ENCODE measurements at places on chromosomes 5 and 9.

DNA sequence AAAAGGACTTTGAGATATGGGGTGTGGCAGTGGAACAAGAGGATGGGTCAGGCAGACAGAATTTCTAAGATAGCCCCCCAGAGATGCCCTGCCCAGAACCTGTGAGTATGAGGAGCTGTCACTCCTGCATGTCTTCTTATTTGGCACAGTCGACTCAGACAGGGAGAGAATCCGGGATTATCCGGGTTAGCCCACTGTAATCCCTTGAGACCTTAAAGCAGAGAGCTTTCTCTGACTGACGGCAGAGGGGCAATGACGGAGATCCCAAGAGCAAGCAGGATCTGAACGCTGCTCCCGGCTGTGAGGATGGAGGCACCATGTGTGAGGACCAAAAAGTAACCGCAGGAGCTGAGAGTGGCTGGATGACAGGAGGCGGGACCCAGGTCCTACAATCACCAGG, 8.8 kb upstream of the NHP2 start:
- no peak for DNase-seq

DNA sequence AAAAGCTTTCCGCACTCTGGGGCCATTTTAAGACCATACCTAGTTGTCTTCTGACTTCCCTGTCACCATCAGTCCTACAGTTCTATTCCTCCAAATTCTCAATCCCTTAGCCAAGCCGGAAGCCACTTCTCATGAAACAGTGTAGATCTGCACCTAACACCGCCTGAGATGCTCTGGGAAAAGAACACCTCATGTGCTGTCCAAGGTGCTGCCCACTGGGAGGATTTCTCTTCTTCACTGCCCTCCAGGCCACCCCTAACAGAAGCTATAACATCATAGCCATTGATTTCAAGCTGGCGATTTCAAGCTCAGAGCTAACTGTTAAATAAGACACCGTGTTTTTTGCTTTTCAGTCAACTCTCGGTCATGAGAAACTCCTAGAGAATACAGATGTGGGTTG, 559.3 kb downstream of the CCDC171 start:
- DNase-seq: no peak

DNA sequence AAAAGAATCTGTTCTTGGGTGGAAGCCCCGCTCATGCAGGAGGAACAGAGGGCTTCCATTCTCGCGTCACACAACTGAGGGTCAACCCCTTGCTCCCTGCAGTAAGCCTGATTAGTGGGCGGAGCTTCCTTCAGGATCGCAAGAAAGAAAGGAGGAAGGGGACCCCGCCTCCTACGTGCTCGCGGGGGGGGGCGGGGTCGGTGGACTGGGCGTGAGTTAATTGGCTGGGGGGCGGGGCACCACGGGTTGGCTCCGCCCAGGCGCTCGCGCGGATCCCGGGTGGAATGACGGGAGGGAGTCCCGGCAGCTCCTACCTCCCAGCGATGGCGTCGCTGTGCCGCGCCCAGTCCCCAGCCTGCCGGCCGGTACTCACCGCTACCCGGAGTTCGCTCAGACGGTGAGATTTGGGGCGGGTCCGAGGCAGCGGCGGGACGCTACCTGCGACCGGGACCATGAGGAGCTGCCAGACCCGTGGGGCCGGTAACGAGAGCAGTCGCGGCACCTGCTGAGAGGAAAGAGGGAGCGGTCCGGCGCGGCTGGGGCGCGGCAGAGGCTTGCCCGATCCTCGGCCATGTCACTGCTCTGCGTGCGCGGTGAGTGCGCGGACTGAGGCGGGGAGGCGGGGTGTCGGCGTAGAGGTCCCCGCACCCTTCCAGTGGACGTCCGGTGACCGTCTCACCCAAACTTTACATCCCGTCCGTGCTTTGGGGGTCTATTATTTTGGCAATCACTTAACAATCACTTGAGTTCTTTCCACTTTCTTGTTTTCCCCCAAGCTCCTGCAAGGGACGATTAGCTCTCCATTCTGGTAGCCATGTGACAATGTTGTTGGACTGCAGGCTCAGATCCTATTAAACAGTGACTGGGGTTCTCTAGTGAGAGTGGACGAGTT, at the start of gene UNC13B:
Gene UNC13B (plus strand): TSS at position 297 of the 892 bp plus-strand sequence. CDS start 275 bp downstream, at position 572.
- peak; percentile 81 for DNase-seq

DNA sequence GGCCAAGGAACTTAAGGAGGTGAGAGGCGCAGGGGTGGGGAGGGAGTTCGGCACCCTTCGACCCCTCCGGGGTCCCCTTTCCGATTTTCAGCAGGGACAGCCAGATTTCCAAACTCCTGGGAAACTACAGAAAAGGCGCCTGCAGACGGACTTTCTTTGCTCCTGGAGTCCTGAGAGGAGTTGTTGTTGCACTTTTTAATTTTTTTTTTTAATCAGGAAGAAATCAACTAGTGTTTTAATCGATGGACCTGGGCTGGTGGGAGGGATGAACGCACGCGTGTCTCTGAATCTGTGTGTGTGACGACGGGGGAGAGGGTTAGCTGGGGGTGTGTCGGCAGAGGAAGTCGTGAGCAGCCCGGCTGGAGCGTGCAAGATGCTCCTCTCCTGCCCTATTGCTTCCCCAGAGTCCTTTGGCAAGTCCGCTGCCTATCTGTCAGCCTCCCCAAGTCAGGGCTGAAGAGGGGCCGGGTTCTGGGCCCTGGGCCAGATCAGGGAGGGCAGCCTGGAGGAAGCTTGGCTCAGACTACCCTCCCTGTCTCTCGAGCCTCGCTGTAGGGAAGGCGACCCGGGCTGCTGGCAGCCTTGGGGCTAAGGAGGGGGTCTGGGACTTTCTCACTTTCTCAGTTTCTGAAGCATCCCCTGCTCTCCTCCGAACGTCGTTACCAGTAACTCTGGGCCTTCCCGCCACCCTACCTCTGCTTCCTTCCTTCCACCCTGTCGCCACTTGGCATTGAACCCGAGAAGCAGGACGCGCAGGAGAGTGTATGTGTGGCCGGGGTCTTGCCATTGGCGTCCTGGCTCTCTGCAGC, 731 bp downstream of the PRR16 start:
- DNase-seq: no peak

- DNase-seq: no peak
Measured at GRCh38 chr9:36191686-36192085, 965 bp downstream of the CLTA start.

- no peak for DNase-seq
Measured at GRCh38 chr5:42518595-42519221, 95.5 kb downstream of the GHR start.

DNA sequence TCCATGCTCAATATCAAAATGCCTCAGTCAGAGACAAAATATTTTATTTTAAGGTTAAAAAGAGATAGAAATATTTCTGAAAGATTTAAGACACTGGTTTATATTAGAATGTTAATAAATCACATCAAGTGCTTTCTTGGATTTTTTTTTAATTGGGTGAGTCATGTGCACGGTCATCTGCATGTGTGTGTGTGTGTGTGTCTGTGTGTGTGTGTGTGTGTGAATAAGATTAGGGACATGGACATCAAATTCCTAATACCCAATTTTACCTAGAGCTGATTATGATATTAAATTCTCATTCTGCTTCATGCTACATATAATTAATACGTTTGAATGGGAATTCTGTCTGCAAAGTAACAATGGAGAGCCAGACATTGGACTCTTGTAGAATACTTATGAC, 122.9 kb downstream of the BASP1 start:
- DNase-seq: no peak

- no peak for DNase-seq
Measured at GRCh38 chr9:85522459-85523092, 219.2 kb downstream of the AGTPBP1 start.

GRCh38 chr5:150700246-150700593, 642 bp downstream of the RBM22 start:
- no peak for DNase-seq

DNA sequence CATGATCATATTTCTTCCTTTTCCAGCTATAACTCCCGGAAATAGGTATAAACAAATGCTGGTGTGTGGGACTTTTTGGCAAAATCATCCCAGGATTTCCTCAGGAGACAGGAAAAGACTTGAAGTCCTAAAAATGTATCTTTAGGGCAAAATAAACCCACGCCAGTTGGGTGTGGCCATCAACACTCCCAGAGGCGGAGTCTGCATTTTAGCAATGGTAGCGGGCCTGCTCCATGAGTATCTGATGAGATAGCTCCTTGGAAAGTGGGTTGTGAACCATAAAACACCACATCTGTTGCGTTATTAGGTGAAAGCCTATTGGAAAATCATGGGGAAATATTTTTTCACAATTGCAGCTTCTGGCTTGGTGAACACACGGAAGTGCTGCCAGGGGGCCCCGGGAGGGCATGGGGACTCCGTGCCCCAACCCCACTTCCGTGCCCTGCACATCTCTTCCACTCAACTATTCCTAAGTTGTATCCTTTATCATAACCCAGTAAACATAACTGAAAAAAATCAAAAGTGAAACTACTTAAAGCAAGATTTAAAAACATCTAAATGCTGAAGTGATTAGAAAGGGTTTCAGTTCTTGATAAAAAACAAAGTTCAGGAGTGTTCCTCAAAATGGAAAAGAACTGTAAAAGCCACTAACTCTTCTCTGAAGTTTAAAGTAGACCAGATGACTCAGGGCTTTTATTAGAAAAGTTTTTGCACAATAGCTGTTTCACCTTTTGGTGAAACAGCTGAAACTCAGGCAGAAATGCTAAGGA, 111.2 kb downstream of the LRRC70 start:
- DNase-seq: no peak

- no peak for DNase-seq
Measured at GRCh38 chr5:68884883-68885282, 208.9 kb upstream of the SLC30A5 start.

DNA sequence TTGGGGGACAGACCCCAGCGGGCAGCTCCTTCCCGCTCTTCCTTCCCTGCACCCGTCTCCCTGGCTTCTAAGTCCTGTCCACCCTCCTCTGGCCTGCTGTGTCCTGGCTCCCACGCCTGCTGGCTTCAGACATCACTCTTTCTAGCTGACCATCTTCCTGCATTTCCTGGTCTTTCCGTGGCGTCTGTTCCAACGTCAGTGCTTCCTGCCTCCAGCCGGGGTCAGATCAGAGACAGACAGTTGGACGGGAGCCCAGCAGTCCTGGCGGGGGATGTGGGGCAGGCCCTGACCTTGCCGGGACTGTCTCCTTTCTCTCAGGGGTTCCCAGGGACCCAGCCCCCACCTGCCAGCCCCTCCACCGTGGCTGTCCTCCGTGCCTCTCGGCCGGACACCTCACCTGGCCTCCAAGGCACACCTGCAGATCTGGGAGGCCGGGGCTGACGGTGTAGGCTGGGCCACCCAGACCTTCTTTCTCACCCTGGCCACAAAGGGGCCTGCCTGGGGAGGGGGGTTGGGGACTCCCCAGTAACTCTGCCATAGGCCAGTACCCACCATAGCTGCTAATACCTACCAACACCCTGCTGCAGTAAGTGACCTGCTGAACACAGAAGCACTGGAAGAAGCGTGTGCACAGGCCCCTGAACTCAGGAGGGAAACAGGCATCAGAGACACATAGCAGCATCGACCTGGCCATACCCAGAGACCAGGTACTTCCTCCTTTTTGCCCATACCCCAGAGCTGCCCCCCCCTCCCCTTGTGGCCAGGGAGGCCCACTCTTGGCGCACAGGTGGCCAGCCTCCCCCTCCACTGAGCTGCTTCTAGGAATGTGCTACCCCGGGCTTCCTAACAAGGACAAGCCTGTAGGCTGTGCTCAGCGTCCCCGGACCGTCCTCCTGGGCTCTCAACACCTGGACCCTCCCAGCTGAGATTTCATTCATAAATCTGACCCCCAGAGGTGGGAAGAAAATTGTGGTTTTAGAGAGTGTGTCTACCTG, 5.1 kb downstream of the NRARP start:
- no peak for DNase-seq

GRCh38 chr5:144177548-144177947, 6.9 kb downstream of the KCTD16 start:
- DNase-seq: no peak

DNA sequence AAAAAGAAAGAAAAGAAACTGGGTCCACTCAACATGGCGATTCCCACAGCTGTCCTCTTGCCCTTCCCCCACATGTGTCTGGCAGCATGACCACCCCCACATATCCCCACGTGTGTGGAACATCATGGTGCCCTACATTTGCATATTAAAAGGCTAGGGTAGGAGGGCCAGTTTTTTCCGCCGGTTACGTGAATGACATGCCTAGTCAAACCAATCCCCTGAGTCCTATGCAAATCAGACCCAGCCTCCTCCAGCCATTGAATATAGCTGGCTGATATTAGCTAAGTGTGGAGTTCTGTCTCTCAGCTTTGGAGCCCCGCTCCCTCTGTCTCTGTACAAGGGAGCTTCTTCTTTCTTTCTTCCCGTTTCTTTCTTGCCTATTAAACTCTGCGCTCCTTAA, 33.0 kb upstream of the CCDC112 start:
- no peak for DNase-seq

GRCh38 chr9:25939126-25939525, 260.9 kb upstream of the TUSC1 start:
- DNase-seq: no peak

GRCh38 chr5:96943799-96944198, 7.9 kb downstream of the LNPEP start:
- DNase-seq: no peak

DNA sequence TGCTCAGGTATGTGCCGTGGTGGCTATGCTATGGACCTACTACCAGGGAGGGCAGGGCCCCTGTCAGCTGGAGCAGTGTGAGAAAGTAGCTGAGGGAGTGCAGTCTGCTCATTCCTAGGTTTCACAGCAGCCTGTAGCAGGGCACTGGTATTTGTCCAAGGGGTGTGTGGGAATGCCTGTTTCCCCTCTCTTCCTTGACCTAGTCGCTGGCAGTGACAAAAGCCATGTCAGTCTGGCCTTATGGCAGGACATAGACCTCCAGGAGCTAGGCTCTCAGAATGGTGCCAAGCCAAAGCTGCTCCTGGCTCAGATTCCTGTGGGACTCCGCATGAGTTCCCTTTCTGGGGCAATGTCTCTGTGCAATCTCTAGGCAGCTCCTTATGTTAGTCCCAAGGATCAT, 253.9 kb upstream of the TYRP1 start:
- DNase-seq: no peak

DNA sequence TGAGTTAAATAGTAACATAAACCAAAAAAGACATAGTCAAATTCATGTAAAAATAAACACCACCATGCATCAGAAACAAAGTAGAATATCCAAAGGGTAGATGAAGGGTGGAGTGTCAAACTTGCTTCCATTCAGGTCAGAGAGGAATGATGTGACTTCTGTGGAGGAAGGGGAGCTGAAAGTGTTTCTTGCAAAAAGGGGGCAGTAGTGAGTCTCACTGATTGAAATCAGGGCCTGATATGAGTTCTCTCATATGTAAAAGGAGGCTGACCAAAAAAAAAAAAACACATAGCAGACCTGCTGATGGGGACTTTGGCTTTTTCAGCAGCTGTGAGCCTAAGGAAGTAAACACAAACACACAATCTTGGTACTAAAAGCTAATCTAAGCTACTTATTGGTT, 38.8 kb upstream of the RGMB start:
- no peak for DNase-seq

DNA sequence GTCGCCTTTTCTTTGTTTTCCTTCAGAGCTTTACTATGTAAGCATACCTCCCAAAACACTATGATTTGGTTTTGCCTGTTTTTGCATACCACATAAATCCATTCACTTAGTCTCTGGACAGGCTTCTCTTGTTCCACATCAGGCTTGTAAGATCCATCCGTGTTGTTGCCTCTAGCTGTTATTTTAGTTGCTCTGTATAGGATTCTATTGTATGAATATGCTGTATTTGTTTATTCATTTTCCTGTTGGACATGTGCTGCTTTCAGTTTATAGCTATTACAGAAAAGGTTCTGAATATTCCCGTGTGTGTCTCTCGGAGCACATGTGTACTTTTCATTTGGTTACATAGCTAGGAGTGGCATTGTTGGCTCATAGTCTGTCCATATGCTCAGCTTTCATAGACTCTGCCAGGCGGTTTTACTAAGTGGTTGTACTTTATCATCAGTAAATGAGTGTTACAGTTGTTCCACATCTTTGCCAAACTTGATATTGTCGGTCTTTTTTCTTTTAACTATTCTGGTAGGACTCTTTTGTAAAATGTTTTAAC, 41.8 kb downstream of the NUP214 start:
- no peak for DNase-seq

All from NCI-H510A (cell line).